ENCODE measurements at places on chromosomes 4 and X.

DNA sequence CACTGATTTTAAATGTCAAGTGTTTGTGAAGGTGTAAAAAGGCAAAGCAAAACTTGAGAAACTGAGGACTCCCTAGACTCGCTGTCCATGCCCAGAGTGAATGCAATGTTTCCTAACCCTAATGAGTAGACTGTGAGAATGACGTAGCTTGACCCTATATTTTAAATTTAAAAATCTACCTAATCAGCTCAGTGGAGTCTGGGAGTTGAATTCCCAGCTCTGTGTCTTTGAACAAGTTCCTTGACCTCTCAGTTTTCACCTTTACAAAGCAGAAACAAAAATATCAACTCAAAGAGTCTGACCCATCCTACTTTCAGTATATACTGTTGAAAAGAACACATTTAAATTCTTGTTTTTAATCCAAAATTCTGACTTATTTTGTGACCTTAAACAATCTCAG is 2.3 kb downstream of the FGA start:
- DNase-seq = no peak

DNA sequence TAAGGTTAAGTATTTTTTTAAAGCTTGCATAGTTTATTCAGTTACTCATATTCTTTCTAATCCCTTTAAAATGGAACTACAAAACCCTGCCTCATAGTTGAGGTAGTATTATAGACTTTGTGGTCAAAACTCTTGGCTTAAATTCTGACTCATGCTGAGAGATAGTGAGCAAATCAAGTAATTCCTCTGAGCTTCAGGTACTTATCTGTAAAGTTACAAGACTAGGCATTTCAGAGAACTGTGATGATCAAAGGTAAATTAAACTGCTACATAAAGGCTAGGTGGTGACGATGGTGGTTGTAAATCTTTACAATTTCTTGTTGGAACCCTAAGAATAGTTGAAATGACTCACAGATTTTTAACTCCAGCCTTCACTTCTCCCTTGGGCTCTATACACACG is 3.2 kb upstream of the CLOCK start:
- DNase-seq = no peak

GRCh38 chr4:3523146-3523627 is 9.0 kb downstream of the LRPAP1 start:
- DNase-seq = no peak

- DNase-seq = no peak
These were observed 84.7 kb upstream of the RAPGEF2 start for GRCh38 chr4:159018062-159018629.

DNA sequence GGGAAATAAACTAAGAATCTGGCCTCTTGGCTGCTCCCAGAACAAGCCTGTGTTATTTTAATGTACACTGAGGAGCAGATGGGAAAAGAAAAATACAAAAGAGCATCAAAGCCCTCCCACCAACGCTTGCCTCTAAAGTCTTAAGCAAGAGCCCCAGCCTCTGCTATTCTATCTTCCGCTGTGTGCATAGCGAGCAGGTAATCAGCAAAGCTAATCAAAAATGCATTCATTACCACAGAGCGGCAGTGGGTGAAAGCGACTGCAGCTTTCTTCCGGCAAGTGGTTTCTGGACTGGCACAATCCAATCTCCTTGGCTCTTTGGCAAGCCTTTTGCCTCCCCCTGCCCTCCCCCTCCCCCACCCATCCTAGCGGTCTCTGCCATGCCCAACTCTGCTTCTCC is 13.5 kb upstream of the GRIA3 start:
- no peak for DNase-seq

GRCh38 chr4:82754513-82755165 is 44.0 kb downstream of the SCD5 start:
- no peak for DNase-seq

GRCh38 chr4:30380404-30380998 is 339.7 kb upstream of the PCDH7 start:
- DNase-seq = no peak

DNA sequence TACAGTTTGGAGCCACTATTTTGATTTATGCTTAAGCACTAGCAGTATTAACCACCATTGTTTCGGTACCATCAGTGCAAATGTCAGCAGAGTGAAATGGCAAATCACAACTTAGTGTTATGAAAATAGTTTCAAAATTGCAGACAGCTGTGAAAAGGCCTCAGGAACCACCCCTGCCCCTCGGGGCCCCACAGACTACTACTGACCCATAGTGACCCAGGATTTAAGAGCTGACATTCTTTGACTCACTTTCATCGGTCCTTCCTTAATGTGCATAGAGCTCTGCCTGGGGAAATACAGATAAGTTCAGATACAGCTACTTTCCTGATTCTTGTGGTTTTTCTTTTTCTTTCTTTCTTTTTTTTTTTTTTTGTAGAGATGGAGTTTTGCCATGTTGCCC is 3.3 kb upstream of the BBS7 start:
- no peak for DNase-seq

DNA sequence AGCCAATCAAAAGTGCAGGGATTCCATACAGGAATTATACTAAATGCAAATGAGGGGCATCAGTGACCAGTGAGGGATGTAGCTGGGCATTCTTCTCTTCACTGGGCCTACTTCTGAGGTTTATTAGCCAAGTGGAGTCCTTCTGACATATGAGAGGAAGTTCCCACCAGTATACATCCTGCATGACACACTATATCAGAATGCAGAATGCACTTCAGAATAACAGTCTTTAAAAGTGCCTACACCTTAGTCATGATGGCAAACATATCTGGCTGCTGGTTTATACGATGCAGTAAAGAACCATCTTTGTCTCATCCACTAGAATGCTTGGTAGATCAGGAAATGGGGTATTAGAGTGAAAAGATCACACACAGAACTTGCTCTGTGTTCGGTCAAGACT is 180.3 kb upstream of the PPARGC1A start:
- DNase-seq = no peak

All from activated CD4-positive, alpha-beta T cell treated with anti-CD3 and anti-CD28 coated beads, Interleukin-2, amount 50 U/mL, for 1 hour (primary cell).